Lung microvascular endothelial cell (primary cell): ENCODE measurements at places on chromosomes 4 and X.
A peak's percentile ranks its signal among the peaks of the same experiment; 100 is the strongest.

DNA sequence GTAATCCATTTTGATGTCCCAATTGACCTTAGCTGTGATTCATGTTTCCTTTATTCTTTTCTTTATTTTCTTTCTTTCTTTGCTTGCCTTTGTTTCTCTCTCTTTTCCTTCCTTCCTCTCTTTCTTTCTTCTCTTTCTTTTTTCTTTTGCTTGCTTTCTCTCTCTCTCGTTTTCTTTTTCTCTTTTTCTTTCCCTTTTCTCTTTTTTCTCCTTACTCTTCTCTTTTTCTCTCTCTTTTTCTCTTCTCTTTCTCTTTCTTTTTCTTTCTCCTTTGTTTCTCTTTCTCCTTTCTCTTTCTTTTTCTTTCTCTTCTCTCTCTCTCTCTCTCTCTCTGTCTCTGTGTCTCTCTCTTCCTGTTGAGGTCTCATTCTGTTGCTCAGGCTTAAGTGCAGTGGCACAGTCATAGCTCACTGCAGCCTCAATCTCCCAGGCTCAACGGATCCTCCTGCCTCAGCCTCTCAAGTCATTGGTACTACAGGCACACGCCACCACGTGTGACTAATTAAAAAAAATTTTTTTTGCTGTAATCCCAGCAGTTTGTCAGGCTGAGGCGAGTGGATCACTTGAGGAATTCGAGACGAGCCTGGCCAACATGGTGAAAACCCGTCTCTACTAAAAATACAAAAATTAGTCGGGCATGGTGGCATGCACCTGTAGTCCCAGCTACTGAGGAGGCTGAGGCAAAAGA, 8.0 kb upstream of the DHRSX start:
- no peak for DNase-seq

- DNase-seq, result peak; percentile 11
Measured at GRCh38 chr4:76896614-76897535, 1.1 kb downstream of the SOWAHB start.

DNA sequence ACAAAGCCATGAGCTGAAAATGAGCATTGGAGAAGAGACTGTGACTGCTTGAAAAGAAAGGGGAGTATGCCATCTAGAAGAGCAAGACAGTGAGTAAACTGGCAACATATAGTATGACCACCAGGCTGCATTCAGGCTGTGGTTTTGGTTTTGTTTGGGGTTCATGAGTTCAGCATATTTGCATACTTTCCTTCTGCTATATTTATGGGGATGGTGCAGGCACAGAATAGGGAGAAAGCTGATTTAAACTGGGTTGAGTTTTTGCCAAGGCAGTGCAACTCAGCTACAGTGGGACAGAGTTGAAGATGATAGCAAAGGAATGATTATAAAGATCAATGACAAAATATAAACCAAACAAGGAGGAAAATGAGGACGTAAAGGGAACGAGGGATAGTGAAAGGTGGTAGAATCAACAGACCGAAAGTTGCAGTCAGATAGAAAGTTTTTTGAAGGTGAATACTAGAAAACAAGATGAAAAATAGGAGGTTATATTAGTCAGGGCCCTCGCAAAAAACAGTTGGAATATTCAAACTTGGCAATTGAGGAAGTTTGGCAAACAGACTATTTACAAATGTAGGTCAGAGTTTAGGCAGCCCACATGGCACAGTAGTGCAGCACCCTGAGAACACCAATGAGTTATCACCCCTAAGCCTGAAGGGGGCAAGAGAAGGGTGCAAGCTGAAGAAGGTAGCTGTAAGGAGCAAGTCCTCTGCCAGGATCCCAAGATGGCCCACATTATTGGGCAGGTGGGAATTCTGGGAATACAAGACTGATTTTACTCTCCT, 114.8 kb upstream of the MAP9 start:
- no peak for DNase-seq

DNA sequence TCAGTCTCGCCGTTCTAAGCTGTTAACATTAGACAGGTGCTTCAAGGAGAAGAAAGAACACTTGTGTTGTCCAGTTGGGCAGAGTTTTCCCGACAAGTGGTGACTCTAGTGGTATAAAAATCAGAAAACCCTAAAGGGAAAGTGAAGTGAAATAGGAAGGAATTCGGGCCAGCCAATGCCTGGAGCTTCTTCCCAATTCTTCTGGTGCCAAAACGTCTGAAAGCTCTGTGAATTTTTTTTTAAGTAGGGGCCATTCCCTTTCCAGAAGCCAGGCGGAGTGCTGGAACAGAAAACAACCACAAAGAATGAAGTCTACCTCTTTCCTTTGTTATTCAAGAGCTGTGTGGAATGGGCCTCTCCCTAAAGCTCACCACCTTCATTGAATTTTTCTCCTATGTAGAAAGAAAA, 43.1 kb upstream of the PPARGC1A start:
- no peak for DNase-seq

DNA sequence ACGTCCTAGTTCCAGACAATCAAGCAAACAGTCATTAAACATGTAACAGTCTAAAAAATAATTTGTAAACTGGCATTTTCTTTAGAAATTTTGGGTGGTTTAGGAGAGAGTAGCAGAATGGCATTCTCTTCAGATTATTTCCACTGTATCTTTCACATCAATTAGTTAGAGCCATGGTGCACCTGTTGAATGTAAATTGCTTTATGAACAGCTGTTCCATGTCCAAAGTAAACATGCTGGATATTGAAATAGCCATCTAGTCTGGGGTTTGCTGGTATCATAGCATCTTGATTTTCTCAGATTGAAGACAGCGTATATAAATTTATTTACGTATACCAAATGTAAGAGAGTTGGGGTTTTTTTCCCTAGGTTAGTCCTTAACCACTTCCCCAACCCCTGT, 143.6 kb downstream of the RCHY1 start:
- no peak for DNase-seq

- DNase-seq, result no peak
Measured at GRCh38 chr4:8538076-8538702, 42.0 kb upstream of the GPR78 start.

GRCh38 chr4:108031427-108032083, 41.9 kb downstream of the HADH start:
- DNase-seq, result no peak

DNA sequence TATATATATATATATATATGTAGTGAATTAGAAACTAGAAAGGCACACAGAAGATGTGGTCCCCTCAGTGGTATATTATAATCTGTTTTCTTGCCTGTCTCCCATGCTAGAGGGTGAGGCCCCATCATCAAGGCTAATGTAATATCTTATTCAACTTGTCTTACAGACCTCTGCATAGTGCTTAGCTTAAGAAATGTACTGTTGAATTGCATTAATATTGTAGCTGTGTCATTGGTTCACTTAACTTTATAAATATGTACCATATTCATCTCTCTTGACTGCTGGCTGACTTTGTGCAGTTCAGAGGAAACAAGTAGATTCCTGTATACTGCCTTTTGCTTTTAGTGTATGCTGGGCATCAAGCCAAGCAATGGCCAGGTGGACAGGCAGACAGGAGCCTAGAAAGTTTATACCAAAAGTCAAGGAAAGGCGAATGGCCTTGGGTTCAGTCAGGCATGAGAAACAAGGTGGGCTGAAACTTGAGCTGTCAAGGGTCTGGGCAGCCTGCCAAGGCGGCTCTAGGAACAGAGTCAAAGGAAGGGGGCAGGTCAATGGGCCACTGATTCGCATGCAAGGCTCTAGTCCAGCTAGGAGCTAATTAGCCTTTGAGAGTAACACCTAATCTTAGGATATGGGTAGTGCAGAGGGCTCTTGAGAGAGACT, 78.8 kb upstream of the LEF1 start:
- peak; percentile 55 for DNase-seq

DNA sequence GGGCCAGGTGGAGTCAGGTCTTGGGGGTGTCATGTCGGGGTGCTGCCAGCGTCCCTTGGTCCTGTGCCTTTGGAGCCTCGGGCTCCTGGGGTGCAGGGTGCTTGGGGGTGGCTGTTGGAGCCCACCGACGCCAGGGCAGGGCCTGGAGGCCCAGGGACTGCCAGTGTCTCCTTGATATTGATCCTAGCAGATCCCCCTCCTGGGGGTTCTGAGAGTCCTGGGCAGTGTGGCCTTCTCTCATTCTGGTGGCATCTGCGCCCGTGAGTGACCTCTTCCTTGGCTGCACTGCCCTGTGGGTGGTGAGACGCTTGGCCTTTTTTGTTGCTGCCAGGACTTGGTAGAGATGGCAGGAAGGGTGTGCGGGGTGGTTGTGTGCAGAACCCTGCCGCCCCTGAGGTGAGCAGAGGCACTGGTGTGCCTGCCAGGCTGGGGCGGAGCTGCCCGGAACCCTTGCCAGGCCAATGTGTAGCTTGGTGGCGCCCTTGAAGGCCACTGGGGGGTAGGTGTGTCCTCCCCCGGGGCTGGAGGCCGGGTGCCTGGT, 7.0 kb downstream of the NAT8L start:
- DNase-seq, result no peak

DNA sequence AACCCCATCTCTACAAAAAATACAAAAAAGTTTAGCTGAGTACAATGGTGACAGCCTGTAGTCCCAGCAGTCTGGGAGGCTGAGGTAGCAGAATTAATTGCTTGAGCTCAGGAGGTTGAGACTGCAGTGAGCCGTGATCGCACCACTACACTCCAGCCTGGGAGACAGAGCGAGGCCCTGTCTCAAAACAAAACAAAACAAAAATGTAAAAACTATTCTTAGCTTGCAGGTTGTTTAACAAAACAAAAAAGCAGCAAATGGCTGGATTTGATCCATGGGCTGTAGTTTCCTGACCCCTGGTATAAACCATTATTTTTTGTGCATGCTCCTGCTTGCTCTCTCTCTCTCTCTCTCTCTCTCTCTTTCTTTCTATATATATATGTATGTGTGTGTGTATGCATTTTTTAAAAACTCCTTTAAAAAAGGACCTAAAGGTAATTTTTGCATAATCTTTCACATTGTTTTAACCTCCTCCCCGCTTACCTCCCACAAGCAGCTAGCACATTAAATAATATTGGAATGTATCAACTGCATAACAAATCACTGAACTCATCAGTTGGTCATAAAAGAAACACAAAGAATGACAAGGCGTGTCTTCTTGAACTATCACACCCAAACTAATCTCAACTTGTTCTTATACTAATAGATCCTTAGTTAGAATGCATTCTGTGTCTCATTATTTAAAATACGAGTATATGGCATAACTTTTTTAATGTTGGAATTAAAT, 4.8 kb downstream of the AREG start:
- no peak for DNase-seq

- no peak for DNase-seq
Measured at GRCh38 chr4:11496351-11496829, 67.7 kb upstream of the HS3ST1 start.

- no peak for DNase-seq
Measured at GRCh38 chrX:16267431-16267830, 100.2 kb downstream of the MAGEB17 start.

GRCh38 chr4:184287697-184288255, 70.1 kb upstream of the ENPP6 start:
- peak; percentile 50 for DNase-seq

- no peak for DNase-seq
Measured at GRCh38 chr4:148497258-148497657, 55.0 kb upstream of the NR3C2 start.

- DNase-seq, result no peak
Measured at GRCh38 chr4:38757945-38758600, 24.7 kb downstream of the TLR10 start.

GRCh38 chr4:107449611-107450369, 270.2 kb downstream of the PAPSS1 start:
- peak; percentile 73 for DNase-seq

- DNase-seq, result no peak
Measured at GRCh38 chr4:106208481-106209460, 107.2 kb downstream of the TBCK start.

DNA sequence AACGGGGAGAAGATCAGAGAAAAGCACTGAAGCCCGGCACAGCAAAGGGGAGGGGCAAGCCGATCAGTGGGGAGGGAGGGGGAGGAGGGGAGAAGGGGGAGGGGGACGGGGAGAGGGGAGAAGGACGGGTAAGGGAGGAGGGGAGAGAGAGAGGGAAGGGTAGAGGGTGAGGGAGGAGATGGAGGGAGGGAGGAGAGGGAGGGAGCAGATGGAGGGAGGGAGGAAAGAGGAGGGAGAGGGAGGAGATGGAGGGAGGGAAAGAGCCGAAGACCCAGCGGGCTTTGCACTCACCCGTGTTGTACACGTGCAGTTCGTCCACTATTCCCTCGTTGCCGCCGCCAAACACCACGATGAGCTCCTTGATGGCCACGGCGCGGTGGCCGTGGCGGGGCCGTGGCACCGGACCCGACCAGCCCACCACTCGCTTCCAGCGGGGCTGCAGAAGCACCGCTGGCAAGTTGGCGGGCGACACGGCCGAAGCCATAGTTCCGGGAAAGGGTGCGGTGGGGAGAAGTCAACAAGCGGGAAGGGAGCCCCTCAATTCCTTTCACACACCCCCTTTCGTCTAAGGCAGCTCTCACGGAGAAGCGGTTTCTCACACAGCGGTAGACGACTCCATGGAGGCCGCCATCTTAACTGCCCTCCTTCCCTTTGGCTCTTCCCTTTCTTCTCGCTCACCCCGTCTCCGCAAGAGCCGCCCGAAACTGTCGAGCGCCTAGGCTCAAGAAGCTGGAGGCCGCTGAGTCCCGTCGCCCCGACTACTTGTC, 1.1 kb downstream of the HCFC1 start:
- peak; percentile 34 for DNase-seq
